ENCODE measurements at places on chromosomes 1 and 21. TPM values are rescaled to one million over a fixed set of nuclear protein-coding genes. Genes with fewer than 3 reads are reported as not detected.

PIGR gene
- not detected for total RNA-seq

SMIM11 gene
- 21.3 TPM for total RNA-seq

DNA sequence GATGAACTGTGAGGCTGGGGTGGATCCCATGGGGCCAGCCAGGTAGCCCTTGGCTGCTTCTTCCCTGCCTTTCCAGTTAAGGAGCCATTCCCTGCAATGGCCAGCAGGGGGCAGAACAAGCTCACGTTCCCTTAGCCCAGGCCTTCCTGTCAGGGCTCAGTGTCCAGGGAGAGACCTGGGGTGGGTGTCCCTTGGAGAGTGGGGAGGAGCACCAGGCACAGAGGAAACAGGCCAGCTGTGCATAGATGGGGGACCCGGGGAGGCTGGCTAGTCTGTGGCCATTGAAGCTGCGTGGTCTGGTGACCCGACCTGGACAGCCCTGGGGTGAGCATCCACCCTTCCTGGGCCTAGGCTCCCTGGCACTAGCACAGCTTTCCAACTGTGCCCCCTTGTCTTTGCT is 13.2 kb upstream of the EPS8L3 start:
- peak; percentile 79 for DNase-seq

GRCh38 chr1:152053375-152053774 is 16.6 kb upstream of the S100A11 start:
- DNase-seq = no peak

DNA sequence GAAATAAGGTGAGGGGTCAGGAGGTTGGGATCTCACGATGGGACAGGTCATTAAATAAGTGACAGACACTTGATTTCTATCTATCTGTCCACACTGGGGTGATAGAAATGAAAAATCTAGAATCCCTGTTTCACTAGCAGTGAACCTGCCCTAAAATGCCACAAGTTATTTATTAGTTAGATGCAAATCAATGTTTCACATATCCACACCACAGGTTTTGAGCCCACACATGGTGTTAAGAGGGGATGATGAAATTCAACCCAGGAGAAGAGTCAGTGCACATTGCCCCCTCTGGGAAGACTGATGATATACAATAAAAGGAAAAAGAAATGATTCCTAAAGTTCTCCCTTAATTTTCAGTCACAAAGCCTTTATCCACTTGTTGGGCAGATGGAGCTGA is 10.1 kb upstream of the NTPCR start:
- DNase-seq = no peak

DNA sequence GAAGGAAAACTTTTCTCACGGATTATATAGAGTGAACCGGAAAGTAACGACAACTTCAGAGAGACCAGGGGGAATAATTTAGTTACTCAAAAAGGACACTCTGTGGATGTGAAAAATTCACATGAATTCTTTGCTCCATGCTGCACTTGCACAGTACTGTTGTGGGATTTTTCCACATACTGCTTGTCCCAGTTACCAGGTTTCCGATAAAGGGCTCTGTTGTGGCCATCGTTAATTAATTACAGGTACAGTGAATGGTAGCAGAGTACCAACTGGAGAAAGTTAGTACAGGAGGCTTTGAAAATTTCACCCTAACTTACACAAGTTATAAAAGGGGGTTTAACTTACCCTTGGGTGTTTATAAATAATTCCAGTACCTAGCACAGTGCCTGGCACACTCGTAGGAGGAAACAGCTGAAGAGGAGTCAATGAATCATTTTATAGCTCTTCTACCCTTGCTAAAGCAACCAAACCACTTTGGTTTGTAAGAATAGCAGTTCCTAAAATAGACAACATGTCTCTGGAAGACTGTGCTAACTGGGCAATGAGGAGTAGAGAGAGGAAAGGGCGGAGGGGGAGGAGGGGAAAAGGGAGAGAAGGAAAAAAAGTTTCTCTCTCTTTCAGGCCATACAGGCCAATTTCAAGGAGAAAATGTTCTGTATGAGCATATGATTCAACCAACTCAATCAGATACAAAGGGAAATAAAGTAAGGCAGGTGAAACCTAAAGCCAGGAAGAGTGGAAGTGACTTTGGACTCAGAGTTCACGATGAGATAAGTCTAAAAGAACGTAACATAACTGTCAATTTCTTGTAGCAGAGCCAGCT is 98.3 kb upstream of the MAGI3 start:
- no peak for DNase-seq

GRCh38 chr1:205932776-205933175 is 10.5 kb downstream of the SLC26A9 start:
- no peak for DNase-seq

Measured in NCI-H460 (cell line).